ENCODE measurements at places on chromosomes 1 and 21.

GRCh38 chr1:178052650-178053461 is 41.0 kb upstream of the RASAL2 start:
- no peak for DNase-seq

DNA sequence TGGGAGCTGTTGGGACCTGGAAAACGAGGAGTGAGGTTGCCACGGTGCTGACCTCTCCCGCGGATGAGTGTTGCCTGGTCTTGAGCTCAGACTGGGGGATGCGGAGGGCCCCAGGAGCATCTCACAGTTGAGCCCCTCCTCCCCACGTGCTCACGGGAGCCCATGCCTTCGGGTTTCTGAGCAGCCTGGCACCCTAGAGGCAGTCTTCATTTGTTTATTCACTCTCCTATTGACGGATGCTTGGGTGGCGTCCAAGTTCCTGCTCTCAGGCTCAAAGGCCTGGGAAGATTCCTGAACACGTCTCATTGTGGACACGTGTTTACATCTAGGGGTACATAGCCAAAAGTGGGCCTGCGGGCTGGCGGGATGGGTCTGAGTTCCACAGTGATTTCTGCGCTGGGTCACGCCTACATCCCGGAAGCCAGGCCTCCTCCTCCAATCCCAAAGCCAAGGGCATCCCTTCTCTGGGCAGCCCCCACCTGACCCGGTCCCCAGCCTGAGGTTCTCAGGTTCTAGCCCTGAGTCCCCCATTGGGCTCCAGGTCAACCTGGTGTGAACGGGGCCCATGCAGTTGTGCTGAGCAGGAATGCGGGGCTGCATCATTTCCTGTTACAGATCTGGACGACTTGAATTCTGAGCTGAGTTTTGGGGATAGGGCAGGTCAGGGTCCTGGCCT is 14.7 kb downstream of the WNT3A start:
- DNase-seq, result no peak

GRCh38 chr1:47187926-47188250 is 1.9 kb downstream of the PDZK1IP1 start:
- no peak for DNase-seq

- DNase-seq, result no peak
Measured at GRCh38 chr1:1183221-1183747, 9.6 kb downstream of the TTLL10 start.

GRCh38 chr1:246730839-246731238 is 6.6 kb downstream of the SCCPDH start:
- no peak for DNase-seq

DNA sequence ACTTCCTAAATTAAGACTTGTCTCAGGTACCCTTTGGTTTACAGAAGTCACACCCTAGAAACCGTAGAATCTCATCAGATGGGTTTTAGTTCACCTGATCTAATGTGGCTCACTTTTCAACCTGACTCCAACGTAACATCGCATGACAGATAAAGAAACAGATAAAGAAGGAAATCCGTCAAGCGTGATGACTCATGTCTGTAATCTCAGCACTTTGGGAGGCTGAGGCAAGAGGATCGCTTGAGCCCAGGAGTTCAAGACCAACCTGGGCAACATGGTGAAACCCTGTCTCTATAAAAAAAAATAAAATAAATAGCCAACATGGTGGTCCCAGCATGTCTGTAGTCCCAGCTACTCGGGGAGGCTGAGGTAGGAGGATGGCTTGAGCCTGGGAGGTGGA is 97.3 kb downstream of the SPSB1 start:
- no peak for DNase-seq

- DNase-seq, result no peak
Measured at GRCh38 chr1:36864182-36864822, 170.0 kb downstream of the GRIK3 start.

GRCh38 chr1:58755468-58755872 is 28.4 kb downstream of the JUN start:
- no peak for DNase-seq

DNA sequence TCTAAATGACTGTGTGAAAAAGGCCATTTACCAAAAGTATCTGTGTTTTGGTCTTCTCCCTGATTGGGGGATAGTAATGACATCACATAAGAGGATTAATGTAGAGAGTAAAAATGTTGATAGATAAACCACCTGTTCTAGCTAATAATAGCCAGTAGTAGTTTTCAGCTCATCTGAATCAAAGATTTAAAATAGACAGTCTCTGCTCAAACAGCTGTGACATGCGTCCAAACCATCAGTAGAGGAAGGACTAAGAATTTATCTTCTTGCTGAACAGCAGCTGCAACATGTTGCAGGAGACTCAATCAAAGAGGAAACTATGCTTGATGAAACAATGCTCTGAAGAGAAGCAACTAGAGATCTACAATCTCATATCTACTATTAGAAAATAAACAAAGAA is 21.4 kb downstream of the TMPRSS15 start:
- DNase-seq, result no peak

DNA sequence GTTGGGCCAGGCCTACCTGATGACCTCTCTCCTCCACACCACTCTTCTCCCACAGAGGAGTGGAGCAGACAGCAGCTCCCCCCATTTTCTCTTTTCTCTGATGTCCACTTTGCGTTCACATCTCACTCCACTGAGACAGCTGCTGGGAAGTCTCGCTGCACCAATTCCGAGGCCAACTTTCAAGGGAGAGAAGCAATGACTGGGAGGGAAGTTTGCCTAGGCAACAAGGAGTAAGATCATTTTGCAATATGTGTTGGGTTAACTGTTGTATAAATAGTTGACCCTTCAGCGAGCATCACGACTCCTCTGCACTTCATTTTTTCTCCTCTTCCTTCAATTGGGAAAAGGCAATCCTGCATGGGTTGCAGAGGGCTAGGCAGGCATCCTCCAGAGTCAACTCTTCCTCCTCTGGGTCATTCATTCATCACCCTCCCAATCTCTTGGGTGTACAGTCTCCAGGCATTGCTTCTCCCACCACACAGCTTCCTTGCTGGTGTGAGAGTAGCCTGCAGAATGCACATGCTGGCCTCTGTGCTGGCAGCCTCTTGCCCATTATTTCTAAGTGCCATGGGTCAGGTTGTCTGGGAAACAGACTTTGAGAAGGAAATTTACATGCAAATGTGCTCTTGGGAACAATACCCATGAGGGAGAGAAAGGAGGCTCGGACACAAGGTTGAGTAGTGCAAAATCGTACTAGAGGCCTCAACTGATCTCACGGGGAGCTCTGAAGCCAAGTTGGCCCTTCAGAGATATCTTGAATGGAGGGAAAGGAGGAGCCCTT is 75.8 kb upstream of the BCAR3 start:
- DNase-seq, result no peak

DNA sequence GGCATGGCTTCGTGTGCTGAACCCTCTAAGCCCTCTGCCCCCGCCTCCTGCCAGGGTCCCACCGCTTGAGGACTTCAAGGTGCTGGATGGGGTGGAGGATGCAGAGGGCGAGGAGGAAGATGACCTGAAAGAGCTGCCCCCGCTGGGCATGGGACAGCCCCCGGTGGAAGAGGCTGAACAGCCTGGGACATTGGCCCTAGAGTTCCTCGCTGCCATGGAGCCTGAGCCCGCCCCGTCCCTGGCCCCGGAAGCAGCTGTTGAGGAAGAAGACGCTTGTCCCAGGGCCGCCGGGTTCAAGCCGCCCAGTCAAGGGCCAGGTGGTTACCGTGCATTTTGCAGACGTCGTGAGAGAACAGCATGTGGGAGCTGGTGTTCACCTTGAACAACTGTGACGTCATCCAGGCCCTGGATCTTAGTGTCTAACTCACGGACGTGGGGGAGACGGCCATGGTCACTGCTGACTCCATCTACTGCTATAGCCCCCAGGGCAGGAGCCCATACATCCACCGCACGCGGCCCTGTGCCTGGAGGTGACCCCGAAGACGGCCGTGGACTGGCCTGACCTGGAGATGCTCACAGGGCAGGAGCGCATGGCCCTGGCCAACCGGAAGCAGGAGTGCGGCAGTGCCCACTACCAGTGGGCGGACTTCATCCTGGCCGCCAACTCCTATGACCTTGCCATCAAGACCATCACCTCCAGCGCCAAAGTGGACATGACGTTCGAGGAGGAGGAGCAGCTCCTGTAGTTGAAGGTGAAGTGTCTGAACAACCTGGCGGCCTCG is 90.1 kb downstream of the PPP1R12B start:
- no peak for DNase-seq

DNA sequence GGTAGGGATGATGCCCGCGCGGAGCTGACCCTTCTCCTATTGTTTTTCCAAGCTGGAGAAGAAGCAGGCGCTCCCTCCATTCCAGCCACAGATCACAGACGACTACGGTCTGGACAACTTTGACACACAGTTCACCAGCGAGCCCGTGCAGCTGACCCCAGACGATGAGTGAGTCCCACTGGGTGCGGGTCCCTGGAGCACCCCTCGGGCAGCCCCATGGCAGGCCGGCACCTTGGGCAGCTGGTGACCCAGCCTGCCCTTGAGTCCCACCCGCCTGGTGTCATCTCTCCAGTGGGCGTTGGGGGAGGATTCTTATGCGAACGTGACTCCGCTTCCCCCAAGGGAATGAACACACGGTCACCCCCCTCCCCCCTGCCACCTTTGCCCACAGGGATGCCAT is 10.0 kb downstream of the FAAP20 start:
- no peak for DNase-seq

DNA sequence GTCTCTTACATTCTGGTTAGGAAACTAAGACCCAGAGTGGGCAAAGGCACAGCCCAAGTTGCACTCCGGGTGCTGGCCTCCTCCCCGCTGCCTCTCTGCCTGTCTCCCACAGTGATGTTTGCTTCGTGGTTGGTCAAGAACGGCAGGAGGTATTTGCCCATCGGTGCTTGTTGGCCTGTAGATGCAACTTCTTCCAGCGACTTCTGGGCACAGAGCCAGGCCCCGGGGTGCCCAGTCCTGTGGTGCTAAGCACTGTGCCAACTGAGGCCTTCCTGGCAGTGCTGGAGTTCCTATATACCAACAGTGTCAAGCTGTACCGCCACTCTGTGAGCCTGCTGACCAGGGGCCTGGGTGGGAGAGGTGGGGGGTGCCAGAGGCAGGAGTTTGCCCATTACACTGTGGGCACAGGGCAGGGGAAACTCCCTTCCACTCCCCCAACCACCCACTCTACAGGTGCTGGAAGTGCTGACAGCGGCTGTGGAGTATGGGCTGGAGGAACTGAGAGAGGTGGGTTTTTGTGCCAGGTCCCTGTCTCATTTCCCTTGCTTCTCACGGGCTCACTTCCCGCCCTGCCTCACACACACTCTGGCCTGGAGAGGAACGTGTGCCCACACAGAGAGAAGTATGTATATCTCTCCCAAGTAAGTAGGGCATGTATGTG is 1.9 kb downstream of the BTBD19 start:
- no peak for DNase-seq

GRCh38 chr21:28827422-28827821 is 165.3 kb downstream of the LTN1 start:
- DNase-seq, result no peak

DNA sequence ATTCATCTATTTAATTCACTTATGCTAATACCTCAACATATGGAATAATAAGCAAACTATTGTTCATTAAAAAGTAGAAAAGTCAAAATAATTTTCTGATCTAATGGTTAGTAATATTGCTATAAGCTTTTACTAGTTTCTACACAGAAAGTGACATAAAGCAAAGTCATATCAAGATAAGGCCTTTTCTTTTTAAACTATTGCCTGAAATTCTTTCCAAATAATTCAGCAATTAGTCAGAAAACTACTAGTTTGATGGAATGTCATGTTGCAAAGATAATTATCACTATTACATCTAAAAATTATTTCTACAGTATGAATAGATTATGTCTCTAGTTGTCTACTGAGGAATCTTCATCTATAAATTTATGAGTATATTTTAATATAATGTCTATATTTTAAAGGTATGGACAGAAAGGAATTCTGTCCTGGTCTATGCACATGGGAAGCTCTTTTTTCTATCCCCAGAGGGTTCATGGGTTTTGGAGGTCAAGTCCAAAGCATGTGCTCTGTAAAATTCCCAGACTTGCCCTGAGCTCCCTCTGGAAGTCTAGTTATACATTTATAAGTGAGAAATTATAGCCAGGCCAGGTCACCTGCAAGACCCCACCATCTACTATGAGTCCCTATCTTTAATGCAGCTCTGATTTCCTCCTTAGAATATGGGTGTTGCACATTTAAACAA is 84.6 kb upstream of the DPYD start:
- DNase-seq, result no peak

GRCh38 chr21:14886001-14886400 is 178.8 kb downstream of the NRIP1 start:
- DNase-seq, result no peak

DNA sequence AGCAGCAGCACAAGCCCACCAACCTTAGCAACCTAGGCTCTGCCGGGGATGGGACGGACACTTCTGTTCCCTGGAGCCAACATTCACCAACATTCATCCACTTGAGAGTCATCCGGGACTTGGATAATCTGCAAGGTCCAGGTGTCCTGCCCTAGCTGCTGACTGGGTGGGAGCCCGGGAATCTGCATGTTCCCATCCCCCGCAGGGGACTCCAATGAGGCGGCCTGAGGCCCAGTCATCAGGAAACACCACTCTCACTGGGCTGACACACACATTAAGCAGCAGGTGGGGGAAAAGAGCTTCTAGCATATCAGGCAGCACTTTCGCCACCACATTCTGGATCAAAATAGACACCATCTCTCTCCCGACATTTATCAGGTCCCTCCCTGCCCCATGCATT is 38.4 kb upstream of the CCSAP start:
- DNase-seq, result no peak

DNA sequence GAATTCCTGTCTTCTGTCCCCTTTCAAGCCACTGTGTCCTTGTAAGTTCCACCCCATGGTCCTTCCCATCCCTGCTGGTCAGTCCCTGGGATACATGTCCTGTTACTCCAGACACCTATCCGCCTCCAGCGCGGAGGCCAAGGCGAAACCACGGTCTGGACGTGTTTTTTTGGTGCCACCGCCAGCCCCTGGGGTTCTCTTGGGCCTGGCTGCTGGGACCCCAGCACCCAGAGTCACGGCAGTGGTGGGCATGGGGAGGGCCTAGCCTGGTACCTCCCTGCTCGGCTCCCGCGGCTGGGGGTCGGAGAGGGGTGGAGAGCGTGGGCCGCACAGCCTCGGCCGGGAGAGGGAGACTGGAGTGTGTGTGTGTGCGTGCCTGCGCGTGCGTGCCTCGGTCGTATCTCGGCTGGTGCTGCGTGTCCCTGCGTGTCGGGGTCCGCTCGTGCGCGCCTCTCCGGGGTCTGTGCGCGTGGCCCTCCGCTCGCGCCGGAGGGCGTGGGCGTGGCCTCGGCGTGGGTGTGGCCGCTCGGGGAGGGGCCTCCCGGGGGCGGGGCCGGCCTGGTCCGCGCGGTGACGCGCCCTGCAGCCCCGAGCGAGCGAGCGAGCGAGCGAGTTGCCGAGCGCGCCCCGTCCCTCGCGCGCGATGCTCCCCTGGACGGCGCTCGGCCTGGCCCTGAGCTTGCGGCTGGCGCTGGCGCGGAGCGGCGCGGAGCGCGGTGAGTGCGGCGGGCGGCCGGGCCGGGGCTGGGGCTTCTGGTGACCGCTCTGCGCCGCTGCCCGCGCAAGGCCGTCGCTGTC is at the start of gene VWA1:
Gene VWA1, plus strand, starts transcription at position 585 of the 798 bp plus-strand sequence. Its CDS starts 59 bp downstream, at position 644.
- peak; percentile 48 for DNase-seq

Data from stimulated activated CD4-positive, alpha-beta T cell treated with anti-CD3 and anti-CD28 coated beads, Interleukin-1b, Interleukin-23, amount 100 ng/mL, for 1 hour (primary cell).